Myocyte (in vitro differentiated cells): ENCODE measurements at places on chromosomes 11 and 22.

GRCh38 chr11:749731-750130 lies 2.5 kb downstream of the TALDO1 start:
- no peak for DNase-seq

DNA sequence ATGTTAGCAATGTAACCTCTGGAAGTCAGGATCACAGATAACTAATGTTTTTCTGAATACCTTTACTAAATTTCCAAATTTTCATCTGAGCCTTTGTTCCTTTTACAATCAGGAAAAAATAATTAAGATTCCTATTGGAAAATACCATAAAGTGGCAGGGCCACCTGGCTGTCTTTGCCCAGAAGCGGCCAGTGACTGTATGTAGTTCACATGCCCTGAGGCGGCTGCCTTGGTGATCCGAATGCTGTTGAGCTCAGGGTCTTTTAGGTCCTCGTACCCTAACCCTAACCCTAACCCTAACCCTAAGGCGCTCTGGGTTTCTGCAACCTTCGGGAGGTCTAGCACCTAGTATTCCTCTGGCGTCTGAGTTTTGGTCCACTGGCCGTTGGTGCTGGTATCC lies 8.5 kb upstream of the ARFGAP3 start:
- DNase-seq = no peak

GRCh38 chr11:58637371-58637770 lies 14.9 kb downstream of the CNTF start:
- no peak for DNase-seq

DNA sequence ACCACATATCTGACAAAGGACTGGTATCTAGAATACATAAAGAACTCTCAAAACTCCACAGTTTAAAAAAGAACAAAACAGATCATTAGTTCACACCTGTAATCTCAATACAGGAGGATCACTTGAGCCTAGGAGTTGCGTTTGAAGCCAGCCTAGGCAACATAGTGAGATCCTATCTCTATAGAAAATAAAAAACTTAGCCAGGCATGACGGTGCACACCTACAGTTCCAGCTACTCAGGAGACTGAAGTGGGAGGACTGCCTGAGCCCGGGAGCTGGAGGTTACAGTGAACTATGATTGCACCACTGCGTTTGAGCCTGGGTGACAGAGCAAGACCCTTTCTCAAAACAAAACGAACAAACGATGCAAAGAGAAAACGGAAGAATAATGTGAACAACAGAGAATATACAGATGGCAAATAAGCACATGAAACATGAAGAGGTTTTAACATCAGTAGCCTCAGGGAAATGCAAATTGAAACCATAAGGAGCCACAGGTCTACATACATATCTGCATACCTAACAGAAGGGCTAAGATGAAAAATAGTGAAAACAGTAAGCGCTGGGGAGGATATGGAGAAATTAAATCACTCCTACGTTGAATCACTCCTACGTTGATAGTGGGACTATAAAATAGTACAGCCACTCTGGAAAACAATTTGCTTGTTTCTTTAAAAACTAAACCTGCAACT lies 70.7 kb downstream of the DGCR2 start:
- no peak for DNase-seq

GRCh38 chr11:133284156-133284555 lies 248.1 kb downstream of the OPCML start:
- no peak for DNase-seq

DNA sequence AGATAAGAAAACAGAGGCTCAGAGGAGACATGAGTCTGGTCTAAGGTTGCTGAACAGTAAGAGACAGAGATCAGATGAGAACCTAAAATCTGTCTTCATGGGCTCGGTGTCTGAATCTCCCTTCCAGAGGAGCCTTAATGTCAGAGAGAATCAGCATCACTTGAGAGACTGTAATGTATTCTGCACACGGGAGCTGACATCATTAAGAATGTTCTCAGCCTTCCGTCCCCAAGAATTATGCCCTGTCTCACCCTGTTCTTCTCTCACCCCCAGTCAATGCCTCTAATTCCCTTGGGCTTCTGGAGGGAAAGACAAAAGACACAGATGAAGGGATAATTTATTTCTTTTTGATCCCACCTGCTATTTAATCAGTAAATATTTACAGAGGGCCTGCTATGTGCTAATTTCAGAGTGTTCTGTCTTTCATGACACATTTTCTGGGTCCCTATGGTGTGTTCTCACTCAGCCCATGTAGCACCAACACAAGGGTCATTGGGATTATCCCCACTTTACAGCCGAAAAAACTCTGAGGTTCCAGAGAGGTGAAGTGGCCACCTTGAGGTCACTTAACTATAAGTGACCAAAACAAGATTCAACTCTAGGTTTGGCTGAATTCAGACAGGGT lies 61.8 kb downstream of the CD82 start:
- DNase-seq = peak; percentile 32
